Endothelial cell (in vitro differentiated cells): ENCODE measurements at places on chromosomes 5 and 9.

GRCh38 chr9:38134611-38135237 is 65.7 kb upstream of the SHB start:
- DNase-seq: no peak

- DNase-seq: no peak
Measured at GRCh38 chr5:127003798-127004495, 26.4 kb downstream of the MARCHF3 start.

DNA sequence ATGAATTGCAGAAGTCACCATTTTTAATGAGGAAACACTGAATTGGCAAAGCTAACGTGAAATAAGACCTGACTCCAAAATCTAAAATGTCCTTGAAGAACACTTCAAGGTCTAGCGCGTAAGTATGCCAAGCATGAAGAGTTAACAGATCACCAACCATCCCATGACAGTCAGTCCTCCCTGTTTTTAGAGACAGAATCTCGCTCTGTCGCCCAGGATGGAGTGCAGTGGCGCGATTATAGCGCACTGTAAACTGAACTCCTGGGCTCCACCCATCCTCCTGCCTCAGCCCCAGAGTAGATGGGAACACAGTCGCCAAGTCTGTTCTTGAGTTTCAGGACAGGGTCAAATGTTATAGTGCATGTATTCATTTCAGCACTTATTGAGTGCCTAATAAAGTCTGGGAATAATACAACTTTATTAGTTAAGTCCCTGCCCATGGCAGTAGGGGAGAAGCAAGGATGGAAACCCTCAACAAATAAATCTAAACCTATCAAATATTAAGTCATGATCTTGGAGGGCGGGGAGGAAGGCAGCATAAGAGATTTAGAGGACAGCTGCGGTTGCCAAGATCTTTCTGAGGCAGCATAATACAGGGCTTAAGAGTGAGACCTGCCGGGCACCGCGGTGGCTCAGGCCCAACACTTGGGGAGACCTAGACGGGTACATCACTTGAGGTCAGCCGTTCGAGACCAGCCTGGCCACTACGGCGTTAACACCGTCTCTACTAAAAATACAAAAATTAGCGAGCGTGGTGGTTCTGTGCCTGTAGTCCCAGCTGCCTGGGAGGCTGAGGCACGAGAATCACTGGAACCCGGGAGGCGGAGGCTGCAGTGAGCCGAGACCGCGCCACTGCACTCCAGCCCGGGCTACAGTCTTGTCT is 1.1 kb downstream of the ATPSCKMT start:
- DNase-seq: no peak

DNA sequence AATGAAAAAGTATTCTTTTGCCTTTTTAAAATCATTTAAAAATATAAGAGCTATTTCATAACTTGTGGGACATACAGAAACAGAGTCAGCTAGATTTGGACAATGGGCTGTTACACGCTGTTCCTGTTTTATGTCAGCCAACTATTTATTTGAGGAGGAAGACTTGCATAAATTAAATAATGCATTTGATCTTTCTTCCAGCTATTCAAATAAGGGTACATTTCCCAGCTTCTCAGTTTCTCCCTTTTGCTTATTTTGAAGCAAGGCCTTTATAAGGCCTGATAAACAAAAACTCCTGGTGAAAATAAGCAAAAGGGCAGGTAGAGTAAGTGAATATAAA is 6.5 kb downstream of the STOM start:
- no peak for DNase-seq
